ENCODE measurements at places on chromosomes 3 and 15.

GRCh38 chr3:160001148-160001760 lies 12.6 kb downstream of the IL12A start:
- DNase-seq = no peak

GRCh38 chr15:66685638-66686150 lies 16.3 kb upstream of the SMAD6 start:
- no peak for DNase-seq

- no peak for DNase-seq
Observed at GRCh38 chr15:40770147-40770721, 454 bp downstream of the C15orf62 start.

GRCh38 chr3:125072749-125073389 lies 17.1 kb upstream of the HEG1 start:
- no peak for DNase-seq

GRCh38 chr15:36893276-36893675 lies 207.1 kb downstream of the MEIS2 start:
- DNase-seq = no peak

GRCh38 chr15:88166082-88166993 lies 90.2 kb downstream of the NTRK3 start:
- DNase-seq = no peak

DNA sequence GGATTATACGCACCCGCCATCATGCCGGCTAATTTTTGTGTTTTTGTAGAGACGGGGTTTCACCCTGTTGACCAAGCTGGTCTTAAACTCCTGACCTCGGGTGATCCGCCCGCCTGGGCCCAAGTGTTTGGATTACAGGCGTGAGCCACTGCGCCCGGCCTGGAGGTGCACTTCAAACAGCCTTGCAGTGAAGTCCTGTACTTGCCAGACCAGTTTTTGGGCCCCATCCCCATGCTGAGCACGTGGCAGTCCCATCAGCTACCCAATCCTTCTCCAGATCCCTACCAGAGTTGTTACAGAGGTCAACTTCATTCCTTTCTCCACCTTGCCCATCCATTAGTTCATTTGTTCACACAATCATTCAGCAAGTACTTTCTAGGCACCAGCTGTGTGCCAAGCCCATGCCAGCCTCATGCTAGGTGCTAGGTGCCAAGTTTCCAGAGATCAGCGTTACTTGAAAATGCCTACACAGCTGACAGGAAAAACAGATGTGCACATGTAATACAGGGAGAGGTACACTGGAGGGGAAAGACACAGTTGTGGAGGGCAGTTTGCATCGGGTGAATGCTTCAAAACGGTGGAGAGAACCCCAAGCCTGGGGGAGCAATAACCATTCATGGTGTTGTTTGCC lies 2.2 kb downstream of the DNAH1 start:
- no peak for DNase-seq

DNA sequence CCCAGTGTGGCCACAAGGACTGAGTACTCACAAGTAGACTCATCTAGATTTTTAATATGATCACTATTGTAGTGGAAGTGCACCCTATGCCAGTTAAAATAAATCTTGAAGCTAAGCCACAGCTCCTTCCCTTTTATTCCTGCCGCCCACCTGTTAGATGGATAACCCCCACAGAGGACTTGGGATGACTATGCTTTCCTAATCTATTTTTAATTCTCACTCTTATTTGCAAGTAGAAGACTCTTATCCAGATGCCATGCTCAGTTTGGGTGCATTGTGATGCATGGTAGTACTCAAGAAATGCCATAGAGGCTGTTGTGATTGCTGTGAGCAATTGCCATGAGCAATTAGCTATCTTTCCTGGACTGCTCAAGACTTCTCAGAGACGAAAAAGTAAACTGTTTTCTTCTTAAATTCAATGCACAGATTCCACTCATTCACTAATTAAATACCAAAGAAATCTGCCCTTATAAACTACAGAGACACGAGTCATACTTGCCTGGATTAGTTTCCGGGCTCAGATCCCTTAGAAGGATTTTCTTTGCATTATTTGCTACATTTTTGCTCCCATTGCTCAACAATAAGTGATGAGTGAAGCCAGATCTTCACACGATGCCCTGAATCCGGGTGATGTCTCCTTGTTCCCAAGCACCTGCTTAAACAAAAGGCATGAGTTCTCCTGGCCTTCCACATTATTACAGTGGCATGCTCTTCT lies 472.1 kb downstream of the SOX2 start:
- DNase-seq = no peak

DNA sequence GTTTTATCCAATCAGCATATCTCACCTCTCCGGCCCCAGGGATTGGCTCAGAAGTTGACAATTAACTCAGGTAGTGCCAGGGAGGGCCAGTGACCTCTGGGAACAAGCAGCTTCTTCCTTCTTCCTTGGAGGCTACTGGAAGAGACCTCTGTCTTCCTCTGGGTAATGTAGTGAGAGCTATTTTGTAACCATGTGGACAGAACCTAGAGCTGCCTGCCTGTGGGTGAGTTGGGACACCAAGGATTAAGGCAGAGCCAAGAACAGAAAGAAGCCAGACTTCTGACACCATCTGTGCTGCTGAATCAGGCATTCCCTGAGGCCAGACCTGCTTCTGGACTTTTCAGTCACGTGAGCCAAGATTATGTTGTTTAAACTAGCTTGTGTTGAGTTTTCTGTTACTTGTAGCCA lies 5.9 kb upstream of the NDUFAF1 start:
- DNase-seq = no peak

DNA sequence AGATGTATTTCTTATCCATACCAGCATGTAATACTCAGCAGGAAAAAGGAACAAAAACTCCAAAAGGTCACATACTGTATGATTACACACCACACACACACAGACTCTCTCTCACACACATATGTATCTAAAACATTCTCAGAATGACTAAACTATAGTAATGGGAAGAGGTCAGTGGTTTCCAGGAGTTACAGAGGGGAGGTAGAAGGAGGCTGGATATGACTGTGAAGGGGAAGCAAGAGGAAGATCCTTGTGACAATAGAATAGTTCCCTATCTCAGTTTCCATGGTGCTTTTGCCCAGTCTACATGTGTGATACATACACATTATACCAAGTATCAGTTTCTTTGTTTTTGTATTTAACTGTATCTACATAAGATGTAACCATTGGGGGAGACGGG lies 190.1 kb downstream of the IL5RA start:
- no peak for DNase-seq

DNA sequence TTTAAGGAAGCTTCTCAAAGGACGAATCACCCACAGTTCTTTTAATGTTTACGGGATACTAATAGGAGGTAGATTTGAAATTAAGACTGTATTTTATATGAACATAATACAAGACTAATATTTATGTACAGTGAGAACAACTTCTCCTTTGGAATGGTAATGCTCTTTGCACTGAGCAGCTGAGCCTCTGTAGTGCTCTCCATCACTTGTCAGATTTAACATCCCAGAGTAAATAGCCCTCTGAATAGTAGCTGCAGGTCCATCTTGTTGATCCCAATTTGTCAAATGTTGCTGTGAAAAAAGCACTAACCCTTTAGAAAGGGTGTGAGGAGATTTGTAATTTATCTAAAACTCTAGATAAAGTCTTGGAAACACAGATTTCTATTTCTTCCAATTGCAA lies 351.4 kb upstream of the KCNMB2 start:
- no peak for DNase-seq

- DNase-seq = no peak
Observed at GRCh38 chr15:60932051-60932915, 296.8 kb downstream of the RORA start.

DNA sequence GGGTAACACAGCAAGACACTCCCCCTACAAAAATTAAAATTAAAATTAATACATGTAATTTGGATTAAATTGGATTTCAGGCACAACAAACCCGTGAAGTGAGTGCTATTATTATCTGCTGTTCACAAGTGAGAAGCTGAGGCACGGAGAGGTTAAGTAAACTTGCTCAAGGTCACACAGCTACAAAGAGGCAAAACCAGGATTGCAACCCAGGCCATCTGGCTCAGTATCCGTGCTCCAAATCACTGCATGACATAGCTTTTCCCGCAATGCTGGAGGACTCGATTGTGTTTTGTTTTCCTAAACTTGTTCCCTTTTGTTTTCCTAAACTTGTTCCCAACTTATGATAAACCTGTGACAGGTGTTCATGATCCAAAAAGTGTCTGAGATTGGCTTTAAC lies 19.9 kb upstream of the C15orf39 start:
- DNase-seq = no peak

DNA sequence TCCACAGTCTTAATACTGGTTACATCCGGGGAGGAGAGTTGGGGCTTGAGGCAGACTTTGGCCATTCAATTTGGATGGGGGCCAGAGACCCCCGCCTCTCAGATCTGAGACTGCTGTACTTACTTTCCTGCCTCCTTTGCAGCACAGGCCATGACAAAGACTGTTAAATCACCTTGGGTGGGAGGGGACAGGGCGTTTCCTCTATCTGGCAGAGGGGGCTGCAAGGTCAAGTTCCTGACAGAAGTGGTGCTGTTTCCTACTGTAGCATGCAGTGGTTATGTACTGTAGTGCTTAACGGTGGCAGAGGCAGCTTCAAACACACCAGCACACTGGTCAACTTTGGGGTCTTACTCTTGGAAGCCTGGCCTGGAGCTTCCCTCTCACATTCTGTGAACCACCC lies 261.2 kb upstream of the LRRFIP2 start:
- DNase-seq = no peak

DNA sequence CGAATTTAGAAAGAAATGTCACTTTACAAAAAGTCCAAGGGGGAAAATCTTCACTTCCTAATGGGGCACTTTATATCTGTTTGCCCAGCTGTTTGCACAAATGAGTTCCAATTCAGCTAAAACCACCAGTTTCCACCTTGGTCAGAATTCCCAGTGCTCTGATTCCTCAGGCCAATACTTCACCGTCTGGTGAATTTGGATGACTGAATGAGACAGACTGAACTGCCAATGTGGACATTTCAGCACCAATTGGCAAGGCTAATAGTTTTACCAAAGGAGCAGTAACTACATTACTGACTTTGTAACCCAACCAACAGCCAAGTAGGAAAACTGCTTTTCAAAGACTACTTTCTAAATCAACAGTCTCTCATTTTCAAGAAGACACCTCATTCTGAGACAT lies 51.8 kb downstream of the ABI3BP start:
- DNase-seq = no peak

DNA sequence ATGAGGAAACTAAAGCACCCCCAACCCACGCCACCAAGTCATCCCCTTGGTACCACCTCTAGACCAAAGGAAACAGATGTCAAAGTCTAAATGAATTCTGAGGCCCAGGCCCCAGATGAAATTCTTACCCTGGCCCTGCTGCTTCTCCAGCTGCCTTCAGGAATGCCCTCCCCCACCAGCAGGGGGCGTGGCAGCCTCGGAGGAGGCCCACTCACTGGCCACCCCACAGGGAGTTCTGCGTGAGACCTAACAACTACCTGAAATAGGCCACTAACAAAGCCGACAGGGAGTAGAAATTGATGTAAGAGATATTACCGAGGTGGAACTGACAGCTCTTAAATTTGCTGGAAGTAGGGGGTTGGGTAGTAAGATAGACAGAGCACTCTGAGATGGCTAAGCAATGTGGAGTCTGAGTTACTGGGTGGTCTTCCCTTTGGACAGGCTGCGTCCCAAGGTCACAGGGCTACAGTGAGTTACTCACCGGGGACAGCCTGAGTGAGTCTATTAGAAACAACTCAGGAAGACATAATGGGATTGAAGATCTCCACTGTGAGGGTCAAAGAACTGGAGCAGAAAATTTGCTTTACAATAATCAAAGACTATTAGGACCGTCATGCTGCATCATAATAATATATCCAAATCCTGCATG lies 240.7 kb downstream of the SHOX2 start:
- no peak for DNase-seq

GRCh38 chr3:104604326-104605010 lies 762.2 kb upstream of the ALCAM start:
- DNase-seq = no peak

GRCh38 chr3:59316688-59317275 lies 267.0 kb upstream of the CFAP20DC start:
- DNase-seq = no peak

DNA sequence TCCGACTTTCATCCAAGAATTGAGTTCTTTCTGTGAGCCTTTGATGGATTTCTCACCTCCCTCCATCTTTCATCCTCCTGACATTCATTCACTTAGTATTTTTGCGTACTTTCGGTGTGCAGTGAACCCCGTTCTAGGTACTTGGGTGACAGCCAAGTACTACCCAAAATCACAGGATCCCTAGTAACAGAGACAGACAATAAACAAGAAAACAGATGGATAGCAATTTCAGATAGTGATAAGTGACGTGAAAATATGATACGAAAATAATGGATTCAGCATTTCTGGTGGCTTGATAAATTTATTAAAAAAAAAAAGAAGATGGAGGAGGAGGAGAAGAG lies 264 bp upstream of the CMTM6 start:
- DNase-seq = no peak

- no peak for DNase-seq
Observed at GRCh38 chr3:31353166-31353565, 179.6 kb upstream of the STT3B start.

GRCh38 chr3:8899876-8900460 lies 63.3 kb downstream of the RAD18 start:
- DNase-seq = no peak

DNA sequence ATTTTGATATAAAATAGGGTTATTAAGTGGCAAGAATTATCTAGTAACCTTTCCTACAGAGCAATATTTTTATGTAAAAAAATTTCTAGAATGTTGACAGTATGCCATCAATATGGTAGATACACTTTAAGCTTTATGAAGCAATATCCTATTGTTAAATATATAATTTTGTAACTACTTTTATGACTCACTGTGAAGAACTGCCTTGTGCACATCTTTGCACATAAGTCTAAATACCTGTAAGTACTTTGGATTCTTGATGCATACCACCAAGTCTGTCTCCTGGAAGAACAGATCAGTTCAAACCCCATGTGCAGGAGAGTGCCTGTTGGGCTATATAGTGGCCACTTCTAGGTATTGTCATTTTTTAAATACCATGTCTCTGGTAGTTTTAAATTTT lies 205.7 kb upstream of the EIF1B start:
- DNase-seq = no peak

- no peak for DNase-seq
Observed at GRCh38 chr15:34014556-34014955, 24.4 kb downstream of the AVEN start.

GRCh38 chr3:100261485-100261903 lies 702 bp downstream of the TBC1D23 start:
- DNase-seq = no peak

GRCh38 chr3:160044121-160044520 lies 55.5 kb downstream of the IL12A start:
- no peak for DNase-seq

DNA sequence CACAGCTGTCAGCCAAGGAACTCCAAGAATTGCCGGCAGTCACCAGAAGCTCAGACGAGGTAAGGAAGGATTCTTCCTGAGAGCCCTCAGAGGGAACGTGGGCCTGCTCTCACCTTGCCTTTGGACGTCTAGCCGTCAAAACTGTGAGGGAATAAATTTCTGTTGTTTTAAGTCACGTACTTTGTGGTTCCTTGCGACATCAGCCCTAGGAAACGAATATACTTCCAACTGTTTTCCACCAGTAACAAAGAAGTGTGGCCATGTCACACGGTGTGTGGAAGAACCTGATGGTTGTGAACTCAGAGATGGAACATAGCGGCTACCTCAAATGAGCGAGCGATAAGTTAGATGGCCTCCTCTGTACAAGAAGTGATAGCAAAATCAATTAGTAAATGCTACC lies 41.0 kb upstream of the B3GNT5 start:
- DNase-seq = no peak

All from stimulated activated CD8-positive, alpha-beta memory T cell treated with anti-CD3 and anti-CD28 coated beads, Interleukin-4, amount 100 ng/mL, for 1 hour (primary cell).